ENCODE measurements at places on chromosomes 7 and 10.

DNA sequence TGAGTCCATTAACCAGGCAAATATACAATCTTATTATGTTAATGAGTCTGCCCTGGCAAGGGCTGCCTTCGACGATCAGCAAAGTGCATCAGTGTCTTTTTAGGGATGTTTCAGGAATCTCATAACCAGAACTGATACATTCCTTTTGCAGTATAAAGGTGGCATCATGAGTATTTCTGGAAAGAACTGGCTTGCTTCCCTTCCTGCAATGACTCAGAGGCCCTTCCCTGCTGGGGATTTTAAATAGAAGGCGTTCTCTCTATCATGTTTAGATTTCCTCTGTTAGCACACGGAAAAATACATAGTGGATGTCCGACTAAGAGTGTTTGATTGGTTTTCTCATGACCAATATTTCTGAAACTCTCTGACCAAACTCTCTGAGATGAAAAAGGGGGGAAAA lies 1.8 kb downstream of the NPS start:
- no peak for DNase-seq

- DNase-seq, result peak; percentile 96
These were observed 16.0 kb upstream of the SUN1 start for GRCh38 chr7:816300-816750.

DNA sequence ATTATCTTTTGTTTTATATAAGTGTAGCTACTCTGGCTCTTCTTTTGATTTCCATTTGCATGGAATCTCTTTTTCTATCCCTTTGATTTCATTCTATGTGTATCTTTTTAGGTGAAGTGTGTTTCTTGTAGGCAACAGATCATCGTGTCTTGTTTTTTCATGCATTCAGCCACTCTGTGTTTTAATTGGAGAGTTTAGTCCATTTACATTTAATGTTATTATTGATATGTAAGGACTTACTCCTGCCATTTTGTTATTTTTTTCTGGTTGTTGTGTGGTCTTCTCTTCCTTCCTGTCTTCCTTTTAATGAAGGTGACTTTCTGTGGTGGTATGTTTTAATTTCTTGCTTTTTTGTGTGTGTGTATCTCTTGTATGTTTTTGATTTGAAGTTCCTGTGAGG lies 81.6 kb downstream of the BBS9 start:
- no peak for DNase-seq

GRCh38 chr7:71982851-71983250 lies 429.3 kb downstream of the CALN1 start:
- DNase-seq, result no peak

DNA sequence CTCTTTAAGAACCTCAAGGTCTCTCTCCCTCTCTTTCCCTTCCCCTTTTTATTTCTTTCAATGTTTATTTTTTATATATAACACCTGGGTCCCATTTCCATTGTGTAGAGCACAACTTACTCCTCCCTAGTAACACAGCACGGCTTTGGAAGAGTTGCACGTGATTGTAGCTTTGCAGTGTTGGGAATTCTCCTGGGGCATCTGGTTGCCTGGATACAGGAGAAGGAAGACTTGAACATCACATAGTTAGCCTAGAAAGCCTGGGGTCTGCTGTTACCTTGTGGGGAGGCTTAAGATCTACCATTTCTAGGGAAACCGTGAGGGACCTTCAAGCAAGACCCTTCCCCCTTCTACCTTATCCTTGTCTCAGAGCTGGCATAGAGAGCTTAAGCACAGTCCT lies 41.1 kb upstream of the NFKB2 start:
- DNase-seq, result no peak

- DNase-seq, result no peak
These were observed 99.6 kb downstream of the JAZF1 start for GRCh38 chr7:28081016-28081415.

All from right renal pelvis (tissue), 4 donors.